ENCODE measurements at places on chromosomes 6 and 20. TPM values are rescaled to one million over a fixed set of nuclear protein-coding genes. Genes with fewer than 3 reads are reported as not detected.
A peak's percentile ranks its signal among the peaks of the same experiment; 100 is the strongest.

DNA sequence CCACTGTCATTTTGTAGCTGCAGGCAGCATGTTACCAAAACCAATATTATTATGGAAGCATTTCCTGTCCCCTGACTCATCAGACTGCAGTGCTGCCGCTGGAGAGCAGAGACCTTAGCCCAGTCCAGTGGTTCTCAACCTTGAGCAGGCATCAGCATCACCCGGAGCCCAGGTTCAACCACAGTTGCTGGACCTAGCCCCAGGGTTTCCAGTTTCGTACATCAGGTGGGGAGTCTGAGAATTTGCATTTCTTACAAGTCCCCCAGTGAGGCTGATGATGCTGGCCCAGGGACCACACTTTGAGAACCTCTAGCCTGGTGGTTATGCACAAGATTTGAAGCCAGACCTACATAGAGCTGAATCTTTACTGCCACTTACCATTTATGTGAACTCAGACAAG, 47.3 kb downstream of the LY86 start:
- H3K36me3 ChIP-seq = no peaks in the 10 kb centered on the region
- no peak for DNase-seq
- H3K4me3 ChIP-seq = no peak overlapping the region
- no peaks in the 10 kb centered on the region for H3K4me1 ChIP-seq
- no peaks in the 10 kb centered on the region for H3K27me3 ChIP-seq

Gene TTI1
- total RNA-seq = 29.1 TPM

Gene CST7
- total RNA-seq = not detected

DNA sequence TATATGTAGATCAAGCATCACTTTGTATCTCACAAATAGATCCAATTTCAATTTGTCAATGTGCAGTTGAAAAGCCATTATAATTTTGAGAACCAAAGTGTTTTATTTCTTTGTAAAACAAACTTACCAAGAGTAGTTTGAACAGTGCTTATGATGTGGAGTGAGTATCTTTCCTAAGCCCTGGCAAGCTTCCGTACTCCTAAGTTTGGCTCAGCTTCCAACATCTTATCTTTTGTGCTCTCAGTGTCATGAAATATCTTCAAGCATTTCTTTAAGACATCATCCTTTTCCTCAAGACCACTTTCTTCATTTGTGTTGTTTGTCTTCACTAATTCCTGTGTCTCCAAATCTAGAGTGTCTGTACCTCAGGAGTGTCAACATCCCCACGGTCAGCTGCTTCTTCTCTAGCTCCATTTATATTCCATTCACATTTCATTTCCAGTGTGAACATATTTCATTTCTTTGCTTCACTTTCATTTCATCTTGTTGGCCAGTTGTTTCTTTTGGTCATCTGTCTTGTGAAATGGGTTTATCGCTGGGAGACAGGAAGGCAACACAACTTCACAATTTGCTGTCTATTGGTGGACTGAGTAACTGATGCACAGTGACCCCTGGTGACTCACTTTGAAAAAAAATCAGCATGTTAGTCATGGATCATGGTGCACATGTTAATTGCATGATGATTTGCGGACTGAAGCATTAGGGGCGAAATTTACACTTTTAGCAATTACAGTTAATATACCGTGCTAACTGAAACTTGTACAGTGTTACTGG, 36.9 kb downstream of the SLC24A3 start:
- no peak overlapping the region for H3K4me3 ChIP-seq
- no peak overlapping the region for H3K27ac ChIP-seq
- H3K36me3 ChIP-seq = no peaks in the 10 kb centered on the region
- DNase-seq = no peak
- H3K27me3 ChIP-seq = peaks cover 27% of the 10 kb centered on the region

DNA sequence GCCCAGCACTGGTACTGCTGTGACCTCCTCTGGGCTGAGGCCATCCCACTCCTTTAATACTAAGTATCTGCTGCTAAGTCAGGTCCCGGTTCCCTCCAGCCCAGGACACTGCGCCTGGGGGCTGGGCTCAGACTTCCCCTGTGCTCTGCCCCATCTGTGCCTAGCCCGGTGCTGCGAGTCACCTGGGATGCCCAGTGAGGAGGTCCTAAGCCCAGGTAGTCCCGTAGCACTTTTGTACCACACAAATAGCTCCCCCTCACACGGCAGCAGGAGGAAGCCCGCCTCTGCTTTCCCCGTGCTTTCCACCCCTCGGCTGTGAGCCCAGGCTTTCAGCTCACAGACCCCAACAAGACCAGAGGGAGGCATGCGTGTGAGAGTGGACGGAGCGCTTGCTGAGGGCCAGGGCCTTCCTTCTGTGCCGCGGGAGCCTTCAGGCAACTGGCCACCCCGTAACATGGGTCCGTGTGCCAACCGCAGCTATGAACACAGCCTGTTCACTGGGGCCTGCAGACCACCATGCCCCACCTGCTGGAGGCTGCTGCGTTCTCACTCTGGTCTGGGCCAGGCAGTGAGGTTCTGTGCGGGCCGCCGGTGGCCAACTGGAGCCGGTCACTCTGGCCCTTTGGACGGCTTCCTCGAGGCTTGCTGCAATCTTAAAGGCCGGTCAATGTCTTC, 79.9 kb upstream of the MPC1 start:
- no peaks in the 10 kb centered on the region for H3K36me3 ChIP-seq
- H3K4me3 ChIP-seq = no peak overlapping the region
- no peak overlapping the region for H3K27ac ChIP-seq
- peaks cover 22% of the 10 kb centered on the region for H3K4me1 ChIP-seq
- no peak for DNase-seq

Gene GGTLC1
- 0.43 TPM for total RNA-seq

DNA sequence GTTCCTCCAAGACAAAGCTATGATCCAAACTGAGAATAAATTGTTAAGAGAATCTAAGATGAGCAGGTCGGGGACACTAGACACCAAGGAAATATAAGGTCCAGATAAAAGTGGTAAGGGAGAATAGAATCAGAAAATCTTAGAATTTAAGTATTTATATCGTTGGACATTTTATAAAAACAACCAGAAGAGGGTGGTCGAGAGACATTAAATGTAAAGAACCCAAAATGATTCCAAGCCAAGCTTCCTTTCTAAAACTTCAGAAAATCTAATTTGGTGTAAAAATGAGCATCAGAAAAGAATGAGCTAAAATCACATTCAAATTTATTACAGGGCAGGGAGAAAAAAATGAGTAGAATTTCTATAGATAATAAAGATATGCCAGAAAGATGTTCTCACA, 97.8 kb upstream of the OGFRL1 start:
- H3K4me1 ChIP-seq = no peaks in the 10 kb centered on the region
- H3K27me3 ChIP-seq = no peaks in the 10 kb centered on the region
- H3K36me3 ChIP-seq = no peaks in the 10 kb centered on the region
- DNase-seq = no peak
- no peak overlapping the region for H3K27ac ChIP-seq

GRCh38 chr6:141443668-141444289, 688.9 kb upstream of the GJE1 start:
- no peaks in the 10 kb centered on the region for H3K4me1 ChIP-seq
- no peak overlapping the region for H3K27ac ChIP-seq
- no peaks in the 10 kb centered on the region for H3K36me3 ChIP-seq

GRCh38 chr6:17998003-17998402, 10.6 kb upstream of the KIF13A start:
- H3K36me3 ChIP-seq = no peaks in the 10 kb centered on the region
- H3K27ac ChIP-seq = no peak overlapping the region
- H3K4me1 ChIP-seq = peaks cover 27% of the 10 kb centered on the region
- H3K27me3 ChIP-seq = no peaks in the 10 kb centered on the region
- H3K4me3 ChIP-seq = no peak overlapping the region

- no peaks in the 10 kb centered on the region for H3K36me3 ChIP-seq
- no peak overlapping the region for H3K4me3 ChIP-seq
- H3K4me1 ChIP-seq = peaks cover 24% of the 10 kb centered on the region
- no peak for DNase-seq
- no peak overlapping the region for H3K27ac ChIP-seq
- no peaks in the 10 kb centered on the region for H3K27me3 ChIP-seq
Measured at GRCh38 chr6:125188594-125189203, 35.1 kb downstream of the TPD52L1 start.

Gene RUNX2
- total RNA-seq = 10.4 TPM

Gene LCA5
- 5.4 TPM for total RNA-seq

GRCh38 chr6:49522710-49523593, 23.2 kb downstream of the GLYATL3 start:
- H3K27me3 ChIP-seq = no peaks in the 10 kb centered on the region
- no peaks in the 10 kb centered on the region for H3K4me1 ChIP-seq
- no peak overlapping the region for H3K27ac ChIP-seq
- H3K36me3 ChIP-seq = no peaks in the 10 kb centered on the region
- no peak overlapping the region for H3K4me3 ChIP-seq

GRCh38 chr6:168937054-168937453, 316.6 kb downstream of the THBS2 start:
- H3K36me3 ChIP-seq = no peaks in the 10 kb centered on the region
- peak; percentile 48 for DNase-seq
- no peaks in the 10 kb centered on the region for H3K4me1 ChIP-seq
- H3K27ac ChIP-seq = no peak overlapping the region
- H3K27me3 ChIP-seq = peaks cover 91% of the 10 kb centered on the region

GRCh38 chr6:22666021-22666420, 96.7 kb downstream of the HDGFL1 start:
- no peaks in the 10 kb centered on the region for H3K36me3 ChIP-seq
- H3K27ac ChIP-seq = no peak overlapping the region
- H3K4me3 ChIP-seq = no peak overlapping the region
- DNase-seq = no peak

Gene OR2B6
- total RNA-seq = 1.5 TPM

Gene PCED1A
- 60.1 TPM for total RNA-seq

- H3K4me1 ChIP-seq = peaks cover 57% of the 10 kb centered on the region
- peak overlapping the region; percentile 98 for H3K4me3 ChIP-seq
- H3K36me3 ChIP-seq = no peaks in the 10 kb centered on the region
- H3K27me3 ChIP-seq = no peaks in the 10 kb centered on the region
Measured at GRCh38 chr6:30684386-30685156, 1.9 kb downstream of the PPP1R18 start.

DNA sequence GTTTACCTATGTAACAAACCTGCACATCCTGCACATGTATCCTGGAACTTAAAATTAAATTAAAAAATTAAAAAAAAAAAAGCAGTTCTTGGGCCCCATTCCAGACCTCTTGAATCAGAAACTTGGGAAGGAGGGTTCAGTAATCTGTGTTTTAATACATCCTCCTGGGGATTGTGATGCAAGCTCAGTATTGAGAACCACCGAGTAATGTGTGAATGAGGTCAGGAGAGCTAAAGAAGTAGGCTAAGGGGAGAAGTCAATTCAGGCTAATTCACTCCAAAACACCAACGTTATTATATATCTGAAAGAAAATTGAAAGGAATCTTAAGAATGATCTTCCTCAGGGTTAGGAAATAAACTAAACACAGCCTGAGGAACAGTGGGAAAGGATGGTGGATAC, 120.4 kb downstream of the RNF144B start:
- no peak for DNase-seq
- H3K4me3 ChIP-seq = no peak overlapping the region
- H3K4me1 ChIP-seq = peaks cover 5% of the 10 kb centered on the region
- no peaks in the 10 kb centered on the region for H3K27me3 ChIP-seq

DNA sequence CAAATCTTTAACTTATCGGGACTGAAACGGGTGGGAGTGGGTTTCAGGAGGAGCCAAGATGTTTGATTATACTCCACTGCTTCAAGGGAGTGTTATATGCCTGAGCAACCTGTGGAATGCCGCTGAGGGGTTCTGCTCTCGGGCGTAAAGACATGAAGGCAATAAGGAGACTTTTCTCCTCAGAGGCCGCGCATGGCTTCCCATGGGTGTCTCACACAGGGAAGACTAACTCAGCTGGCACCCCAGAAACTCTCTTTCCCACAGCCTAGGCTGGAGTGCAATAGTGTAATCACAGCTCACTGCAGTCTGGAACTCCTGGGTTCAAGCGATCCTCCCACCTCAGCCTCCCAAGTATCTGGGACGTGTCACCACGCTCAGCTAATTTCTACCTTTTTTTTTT, 5.1 kb upstream of the C20orf141 start:
- H3K27ac ChIP-seq = no peak overlapping the region
- H3K36me3 ChIP-seq = no peaks in the 10 kb centered on the region
- no peak overlapping the region for H3K4me3 ChIP-seq
- peaks cover 16% of the 10 kb centered on the region for H3K4me1 ChIP-seq
- no peak for DNase-seq
- H3K27me3 ChIP-seq = peaks cover 19% of the 10 kb centered on the region

DNA sequence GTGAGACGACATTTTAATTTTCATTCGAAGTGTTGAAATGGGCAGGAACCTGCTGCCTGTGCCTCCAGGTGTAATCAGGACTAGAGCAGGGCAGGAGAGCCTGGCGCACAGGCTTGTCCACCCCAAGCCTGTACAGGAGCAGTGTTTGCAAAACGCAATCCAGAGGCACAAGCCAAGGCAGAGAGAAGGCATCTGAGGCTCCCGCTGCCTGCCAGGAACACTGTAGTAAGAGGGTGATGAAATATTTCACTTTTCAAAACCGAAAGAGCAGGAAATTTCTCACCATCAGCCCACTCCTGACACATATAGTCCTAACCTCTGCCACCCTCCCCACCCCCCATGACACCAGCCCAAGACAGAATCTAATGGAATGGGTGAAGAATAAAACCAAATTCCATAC, 132.5 kb downstream of the RTN4IP1 start:
- no peak for DNase-seq
- H3K27ac ChIP-seq = no peak overlapping the region

GRCh38 chr6:32837651-32838113, 857 bp downstream of the TAP2 start:
- peak; percentile 20 for DNase-seq
- peaks cover 9% of the 10 kb centered on the region for H3K4me1 ChIP-seq
- H3K27ac ChIP-seq = 0 out of 2 replicates have a peak overlapping the region, but pooled peaks have one; percentile 21
- H3K27me3 ChIP-seq = no peaks in the 10 kb centered on the region

Gene KCNQ2
- total RNA-seq = not detected

Gene FLRT3
- 0.70 TPM for total RNA-seq

DNA sequence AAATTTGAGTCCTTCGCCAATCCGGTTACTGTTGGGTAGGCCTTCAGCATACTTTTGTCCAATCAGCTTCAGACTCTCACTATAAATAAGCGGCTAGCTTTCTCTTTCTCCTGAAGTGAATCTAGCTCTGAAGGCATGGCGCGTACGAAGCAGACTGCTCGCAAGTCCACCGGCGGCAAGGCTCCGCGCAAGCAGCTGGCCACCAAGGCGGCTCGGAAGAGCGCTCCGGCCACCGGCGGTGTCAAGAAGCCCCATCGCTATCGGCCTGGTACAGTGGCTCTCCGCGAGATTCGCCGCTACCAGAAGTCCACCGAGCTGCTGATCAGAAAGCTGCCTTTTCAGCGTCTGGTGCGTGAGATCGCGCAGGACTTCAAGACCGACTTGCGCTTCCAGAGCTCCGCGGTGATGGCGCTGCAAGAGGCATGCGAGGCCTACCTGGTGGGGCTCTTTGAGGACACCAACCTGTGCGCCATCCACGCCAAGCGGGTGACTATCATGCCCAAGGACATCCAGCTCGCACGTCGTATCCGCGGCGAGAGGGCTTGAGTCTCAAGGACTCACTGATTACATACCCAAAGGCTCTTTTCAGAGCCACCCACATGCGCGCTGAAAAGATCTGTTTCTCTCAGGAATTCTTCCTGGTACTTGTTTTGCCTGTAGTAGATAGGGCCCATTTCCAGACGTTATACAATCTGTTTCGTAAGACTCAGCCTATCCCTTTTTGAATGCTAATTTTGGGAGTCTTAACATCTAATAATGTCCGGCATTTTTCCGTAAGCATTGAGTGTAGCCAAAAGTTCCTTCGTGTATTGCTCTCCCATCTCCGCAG, 102.0 kb downstream of the OR2B2 start:
- peak overlapping the region; percentile 72 for H3K4me3 ChIP-seq
- peaks cover 38% of the 10 kb centered on the region for H3K4me1 ChIP-seq
- H3K27ac ChIP-seq = peak overlapping the region; percentile 70
- no peaks in the 10 kb centered on the region for H3K36me3 ChIP-seq
- peak; percentile 94 for DNase-seq

Gene F13A1
- total RNA-seq = not detected

GRCh38 chr6:160077024-160077423, 44.6 kb upstream of the SLC22A1 start:
- no peaks in the 10 kb centered on the region for H3K4me1 ChIP-seq
- H3K4me3 ChIP-seq = no peak overlapping the region
- no peak overlapping the region for H3K27ac ChIP-seq
- no peaks in the 10 kb centered on the region for H3K36me3 ChIP-seq
- no peak for DNase-seq
- H3K27me3 ChIP-seq = no peaks in the 10 kb centered on the region

Measured in PC-9 (cell line).